ENCODE measurements at places on chromosomes 3 and 15.
A peak's percentile ranks its signal among the peaks of the same experiment; 100 is the strongest.

- DNase-seq, result no peak
These were observed 8.5 kb upstream of the USP3 start for GRCh38 chr15:63495780-63496488.

DNA sequence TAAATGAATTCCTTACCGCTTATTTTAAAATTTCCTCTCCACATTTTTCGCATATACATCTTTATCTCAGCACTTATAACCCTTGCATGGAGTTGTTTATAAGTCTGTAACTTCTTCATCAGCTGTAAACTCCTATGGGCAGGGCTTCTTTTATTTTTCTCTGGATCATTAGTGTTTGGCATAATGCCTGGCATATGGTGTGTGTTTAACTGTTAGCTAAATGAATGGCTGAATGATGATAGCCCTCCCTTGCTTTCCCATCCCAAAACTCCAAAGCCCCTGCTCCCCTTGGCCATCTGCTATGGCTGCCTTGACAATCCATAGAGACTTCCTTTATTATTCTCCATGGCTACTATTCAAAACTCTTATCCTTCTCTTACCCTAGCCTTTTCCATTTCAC is 48.1 kb upstream of the SEMA6D start:
- no peak for DNase-seq

DNA sequence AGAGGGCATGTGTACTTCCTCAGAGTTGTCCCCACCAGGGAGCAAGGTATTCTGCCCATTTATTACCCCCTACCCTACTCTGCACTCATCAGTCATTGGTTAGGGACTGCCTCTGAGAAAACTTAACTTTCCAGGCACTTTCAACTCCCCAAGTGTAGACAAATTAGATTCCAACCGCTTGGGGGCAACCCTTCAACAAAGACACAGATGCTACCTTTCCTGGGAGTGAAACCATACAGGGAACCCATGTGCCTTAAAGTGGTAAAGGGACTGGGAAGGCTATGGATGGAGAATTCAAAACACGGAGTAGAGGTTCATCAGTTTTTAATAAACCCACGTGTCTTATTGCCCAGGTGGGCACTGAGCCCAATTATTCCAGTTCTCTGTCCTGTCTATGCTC is 19.4 kb upstream of the UBE2E2 start:
- peak; percentile 22 for DNase-seq

GRCh38 chr15:99073008-99073717 is 31.7 kb upstream of the SYNM start:
- DNase-seq, result no peak

DNA sequence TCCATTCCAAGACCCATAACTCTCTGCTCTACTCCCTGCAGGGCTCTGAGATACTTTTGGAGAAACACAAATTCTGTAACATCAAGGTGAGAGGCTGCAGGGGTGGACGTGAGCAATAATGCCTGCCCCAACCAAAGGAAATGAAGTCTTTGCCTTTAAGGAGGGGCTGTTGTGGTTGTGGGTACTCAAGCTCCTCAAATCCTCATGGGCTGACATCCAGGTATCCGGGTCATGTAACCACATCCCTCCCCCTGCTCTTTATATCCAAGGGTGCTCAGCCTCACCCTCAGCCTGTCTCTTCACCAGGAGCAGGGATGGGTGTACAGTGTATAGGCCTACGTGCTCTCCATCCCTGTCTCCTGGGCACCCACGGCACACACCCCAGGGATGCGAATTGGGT is 32.3 kb downstream of the NOX5 start:
- no peak for DNase-seq

- no peak for DNase-seq
These were observed 36.6 kb downstream of the MKRN3 start for GRCh38 chr15:23602124-23602523.

- DNase-seq, result no peak
These were observed 16.9 kb upstream of the TSC22D2 start for GRCh38 chr3:150391161-150391560.

DNA sequence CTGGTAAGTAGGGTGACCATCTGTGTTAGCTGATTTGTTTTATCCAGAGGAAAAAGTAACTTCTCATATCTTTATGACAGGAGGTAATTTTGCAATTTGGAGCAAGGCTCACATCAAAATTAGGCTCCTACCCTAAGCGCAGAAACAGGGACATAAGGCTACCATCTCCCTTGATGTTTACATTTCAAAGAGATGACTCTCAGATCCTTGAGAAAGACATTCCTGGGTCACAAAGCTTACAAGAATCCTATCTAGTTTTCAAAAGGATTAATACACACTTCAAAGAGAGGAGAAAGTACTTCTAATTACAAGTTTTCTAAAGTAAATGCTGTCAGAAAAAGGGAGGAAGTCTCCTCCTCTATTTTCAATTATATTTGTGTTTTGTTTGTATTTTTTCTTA is 7.0 kb downstream of the ZPLD1 start:
- DNase-seq, result no peak

DNA sequence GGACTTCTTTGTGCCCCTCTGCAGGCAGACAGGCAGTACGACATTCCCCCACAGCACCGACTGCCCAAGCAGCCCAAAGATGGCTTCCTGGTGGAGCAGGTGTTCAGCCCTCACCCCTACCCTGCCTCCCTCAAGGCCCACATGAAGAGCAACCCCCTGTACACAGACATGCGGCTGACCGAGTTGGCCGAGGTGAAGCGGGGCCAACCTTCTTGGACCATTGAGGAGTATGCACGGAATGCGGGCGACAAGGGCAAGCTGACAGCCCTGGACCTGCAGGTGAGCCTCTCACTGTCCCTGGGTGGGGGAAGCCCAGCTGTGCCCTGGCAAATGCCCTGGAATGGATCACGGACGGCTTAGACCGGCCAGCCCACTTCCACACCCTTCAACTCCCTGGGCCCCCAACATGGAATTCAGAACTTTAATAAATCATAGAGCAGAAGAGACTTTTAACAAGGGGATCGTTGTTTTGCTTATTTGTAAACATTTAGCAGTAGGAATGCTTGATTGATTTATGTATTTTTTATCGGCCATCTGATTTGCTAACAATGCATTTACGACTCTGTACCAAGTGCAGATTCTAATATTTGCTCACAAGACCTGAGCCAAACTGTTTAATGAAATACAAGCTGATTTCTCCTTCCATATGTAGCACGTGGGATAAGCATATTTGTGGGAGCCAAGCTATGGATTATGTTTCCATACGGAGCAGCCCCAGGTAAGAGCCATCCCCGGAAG is 31.1 kb downstream of the MINAR1 start:
- DNase-seq, result no peak

GRCh38 chr3:188194332-188194731 is 40.4 kb downstream of the LPP start:
- DNase-seq, result no peak

DNA sequence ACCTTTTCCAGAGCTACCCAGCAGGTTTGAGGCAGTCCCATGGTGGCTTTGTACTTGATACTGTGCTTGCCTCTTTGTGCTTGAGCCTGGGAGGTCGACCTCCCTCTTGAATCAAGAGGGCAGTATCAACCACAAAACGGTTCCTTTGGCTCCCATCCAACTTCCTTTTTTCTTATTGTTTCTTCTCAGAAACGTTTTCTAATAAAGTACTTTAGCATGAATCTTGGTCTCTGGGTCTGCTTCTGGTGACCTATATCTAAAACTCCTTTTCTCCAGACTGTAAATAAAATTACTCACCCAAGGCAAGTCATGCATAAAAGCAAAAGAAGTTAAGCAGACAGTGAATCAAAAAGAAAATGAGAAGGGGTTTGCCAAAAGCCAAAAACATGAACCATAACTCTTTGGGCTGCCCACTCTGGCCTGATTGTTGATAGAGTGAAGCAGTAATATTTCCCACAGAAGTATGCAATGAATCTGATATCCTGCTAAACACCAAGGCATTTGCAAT is 112.2 kb upstream of the SLC4A7 start:
- no peak for DNase-seq

DNA sequence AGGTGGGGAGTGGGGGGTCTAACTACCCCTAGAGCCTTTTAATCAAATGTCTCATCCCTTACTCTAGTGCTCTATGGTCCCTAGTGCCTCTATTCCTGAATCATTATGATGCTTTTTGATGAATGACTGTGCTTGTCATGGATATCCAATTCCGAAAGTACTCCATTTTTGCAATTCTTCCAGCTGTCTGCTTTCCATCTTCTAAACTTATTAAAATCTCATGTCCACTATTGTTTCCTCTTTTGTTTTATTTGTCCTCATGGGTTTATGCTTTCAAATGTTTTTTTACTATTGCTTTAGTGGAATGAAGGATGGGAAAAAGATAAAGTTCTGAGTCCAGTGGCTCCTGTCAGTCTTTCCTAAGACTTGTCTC is 77.2 kb upstream of the KCNMB2 start:
- no peak for DNase-seq

GRCh38 chr3:149003653-149004305 is 12.4 kb downstream of the GYG1 start:
- no peak for DNase-seq

DNA sequence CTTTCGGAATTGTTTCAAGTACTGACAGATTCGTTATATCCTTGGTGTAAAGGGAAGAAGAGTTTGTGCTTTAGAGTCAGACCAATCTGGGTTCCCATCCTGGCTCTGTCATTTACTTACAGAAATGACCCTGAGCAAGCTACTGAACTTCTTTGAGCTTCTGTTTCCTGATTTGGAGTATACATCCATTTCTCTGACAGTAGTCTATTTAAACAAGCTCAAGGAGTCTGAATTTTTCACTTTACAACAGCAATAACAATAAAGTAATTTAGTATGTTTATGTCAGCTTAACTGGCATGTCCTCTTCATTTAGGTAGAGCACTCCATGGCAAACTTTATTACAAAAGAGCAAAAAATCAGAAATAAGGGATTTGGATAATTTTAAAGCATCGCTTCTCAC is 27.8 kb downstream of the FAM98B start:
- DNase-seq, result no peak

- DNase-seq, result no peak
These were observed 41.1 kb upstream of the UBE2E2 start for GRCh38 chr3:23161896-23162570.

- no peak for DNase-seq
These were observed 22.8 kb downstream of the SLC28A2 start for GRCh38 chr15:45274636-45275380.

DNA sequence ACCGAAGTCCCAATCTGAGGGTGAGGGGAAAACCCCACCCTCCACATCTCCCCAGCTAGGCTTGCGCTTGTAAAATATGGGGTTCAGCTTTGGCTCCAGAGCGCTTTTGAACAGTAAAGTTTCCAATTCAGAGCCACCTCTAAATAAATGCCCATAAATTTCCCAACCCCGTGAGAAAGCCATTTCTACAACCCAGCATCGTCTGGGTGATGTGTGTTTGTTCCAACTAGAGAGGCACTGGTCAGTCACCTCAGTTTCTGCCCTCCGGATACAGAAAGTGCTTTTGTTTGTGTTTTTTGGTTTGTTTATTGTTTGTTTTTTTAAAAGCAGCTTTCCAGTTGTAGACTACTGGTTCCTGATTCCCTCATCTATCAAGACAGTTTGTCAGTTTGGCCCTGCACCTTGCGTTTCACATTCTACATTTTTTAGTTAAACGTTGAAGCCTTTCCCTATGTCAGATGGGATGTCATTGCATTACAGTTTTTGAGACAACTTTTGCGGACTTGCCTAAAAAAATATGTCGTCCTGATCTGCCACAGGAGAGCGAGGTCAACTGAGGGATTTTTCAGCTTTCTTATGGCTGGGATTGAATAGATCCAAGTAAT is 15.0 kb upstream of the SOX2 start:
- DNase-seq, result no peak

- no peak for DNase-seq
These were observed 60.5 kb upstream of the ARRDC4 start for GRCh38 chr15:97899981-97900380.

- no peak for DNase-seq
These were observed 38.1 kb upstream of the LMOD3 start for GRCh38 chr3:69160525-69160924.

GRCh38 chr3:104520228-104520655 is 846.5 kb upstream of the ALCAM start:
- DNase-seq, result no peak

GRCh38 chr3:40985195-40985594 is 214.1 kb upstream of the CTNNB1 start:
- no peak for DNase-seq

DNA sequence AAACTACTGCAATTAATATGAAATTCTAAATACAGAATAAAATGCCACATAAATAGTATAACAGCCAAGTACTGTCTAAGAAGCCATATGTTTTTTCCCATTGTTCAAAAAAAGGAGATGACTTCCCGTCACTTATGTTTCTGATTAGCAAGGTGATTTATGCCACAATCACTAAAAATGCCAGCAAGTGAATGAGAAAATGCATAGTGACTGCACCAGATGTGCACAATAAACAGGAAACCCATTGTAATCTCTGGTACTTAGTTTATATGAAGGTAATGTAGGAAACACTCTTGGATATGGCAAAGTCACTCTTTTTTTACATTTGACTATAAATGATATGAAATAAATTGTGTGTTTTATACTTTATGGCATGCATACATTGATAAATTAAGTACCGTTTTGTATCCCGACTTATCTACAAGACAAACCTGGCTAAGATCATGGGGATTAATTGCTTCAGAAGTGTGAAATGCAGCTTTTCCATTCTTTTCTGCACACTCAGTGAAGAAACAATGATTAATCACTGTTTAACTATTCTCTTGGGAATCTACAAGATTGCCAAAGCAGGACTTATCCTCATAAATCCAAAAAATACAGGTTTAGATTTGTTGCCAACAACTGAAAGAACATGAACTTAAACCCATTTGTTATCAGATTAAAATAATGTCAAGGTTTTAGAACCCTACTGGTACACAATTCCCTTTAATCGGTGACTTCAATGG is 164.5 kb downstream of the TBC1D5 start:
- no peak for DNase-seq

DNA sequence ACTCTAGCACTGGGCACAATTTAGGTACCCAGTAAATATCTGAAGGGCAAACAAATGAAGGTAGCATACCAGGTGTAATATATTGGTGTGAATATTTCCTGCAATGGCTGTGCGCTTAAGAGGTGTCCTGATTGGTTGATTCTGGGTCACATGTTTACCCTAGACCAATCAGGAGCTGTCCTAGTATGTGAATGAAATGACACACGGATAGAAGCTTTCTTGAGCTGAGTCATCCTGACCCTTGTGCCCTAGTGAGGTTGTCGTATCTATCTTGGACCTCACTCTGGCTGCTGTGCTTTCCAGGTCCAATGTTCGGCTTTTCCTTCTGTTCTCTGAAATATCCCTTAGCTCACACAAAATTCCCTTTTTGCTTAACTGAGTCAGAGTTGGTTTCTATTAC is 58.1 kb upstream of the FOXP1 start:
- DNase-seq, result no peak

GRCh38 chr3:102026656-102027055 is 177.3 kb downstream of the NFKBIZ start:
- no peak for DNase-seq

DNA sequence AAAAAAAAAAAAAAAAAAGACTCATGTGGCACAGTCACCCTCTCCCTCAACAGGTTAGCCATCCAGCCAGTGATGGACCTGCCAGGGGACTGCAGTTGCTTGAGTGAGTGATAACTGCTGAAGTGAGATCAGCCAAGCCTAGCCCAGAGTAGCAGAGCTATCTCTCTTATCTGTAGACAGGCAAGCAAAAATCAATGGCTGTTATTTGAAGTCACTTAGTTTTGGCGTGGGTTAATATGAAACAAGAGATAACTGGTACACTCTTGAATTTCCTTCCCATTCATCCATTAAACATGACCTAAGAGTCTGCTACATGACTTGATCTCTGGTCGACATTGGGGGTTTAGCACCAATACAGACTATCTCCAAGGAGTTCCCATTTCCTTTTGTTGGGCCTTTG is 51.2 kb upstream of the TNIK start:
- DNase-seq, result no peak
